Glomerular endothelial cell (primary cell): ENCODE measurements at places on chromosomes 7 and 10. TPM values are rescaled to one million over a fixed set of nuclear protein-coding genes. Genes with fewer than 3 reads are reported as not detected.

- no peak for DNase-seq
These were observed 23.9 kb upstream of the PPP1R17 start for GRCh38 chr7:31663072-31663471.

GRCh38 chr7:134888141-134888740 is 98.1 kb upstream of the AGBL3 start:
- no peak for DNase-seq

- DNase-seq, result no peak
These were observed 59.0 kb upstream of the EN2 start for GRCh38 chr7:155398944-155399343.

DNA sequence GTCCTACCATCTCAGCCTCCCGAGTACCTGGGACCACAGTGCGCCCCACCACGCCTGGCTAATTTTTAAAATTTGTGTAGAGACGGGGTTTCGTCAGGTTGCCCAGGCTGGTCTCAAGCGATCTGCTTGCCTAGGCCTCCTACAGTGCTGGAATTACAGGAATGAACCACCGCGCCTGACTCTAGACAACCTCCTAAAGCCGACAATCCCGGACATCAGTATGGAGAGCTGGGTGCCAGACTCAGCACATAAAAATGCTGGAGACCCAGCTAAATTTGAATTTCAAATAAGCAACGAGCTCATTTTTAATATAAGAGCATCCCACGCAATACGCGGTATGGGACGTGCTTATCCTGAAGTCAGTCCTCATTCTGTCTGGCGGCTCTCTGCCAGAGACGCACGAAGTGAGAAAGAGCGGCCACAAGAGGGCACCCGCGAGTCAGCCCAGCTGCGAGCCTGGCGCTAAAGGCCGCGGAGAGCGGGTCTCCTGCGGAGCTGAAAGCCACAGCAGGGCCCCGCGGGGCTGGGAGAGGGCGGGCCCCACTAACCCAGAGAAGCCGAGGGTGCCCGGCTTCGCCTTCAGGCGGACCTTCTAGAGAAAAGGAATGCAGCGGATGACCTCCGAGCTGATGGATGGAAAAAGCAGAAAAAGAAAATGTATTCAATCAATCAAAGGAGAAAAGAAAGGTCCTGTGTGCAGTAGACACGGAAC is 7.0 kb downstream of the CALY start:
- DNase-seq, result peak; percentile 45

Gene ELAPOR2
- 35.9 and 61.3 TPM in 2 replicates for total RNA-seq

Gene FLNC
- total RNA-seq, result 131 and 170 TPM in 2 replicates

DNA sequence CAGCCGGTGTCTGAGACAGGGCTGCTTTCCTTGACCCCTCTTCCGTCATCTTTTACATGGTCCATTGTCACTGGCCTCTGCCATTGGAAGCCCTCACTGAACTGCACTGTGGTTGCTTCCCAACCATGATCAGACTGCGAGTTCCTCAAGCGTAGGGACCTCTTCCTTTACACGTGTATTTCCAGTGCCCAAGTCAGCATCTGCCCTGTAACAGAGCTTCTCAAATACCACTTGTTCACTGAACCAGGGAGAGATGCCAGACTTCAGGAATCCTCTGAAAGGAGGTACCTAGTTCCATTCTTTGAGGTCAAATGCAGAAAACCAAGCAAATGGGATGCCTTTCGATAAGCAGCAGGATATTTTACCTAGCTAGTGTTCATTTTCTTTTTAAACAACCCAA is 145.1 kb downstream of the NRP1 start:
- no peak for DNase-seq

- no peak for DNase-seq
These were observed 73.6 kb upstream of the RNF32 start for GRCh38 chr7:156566812-156567549.

DNA sequence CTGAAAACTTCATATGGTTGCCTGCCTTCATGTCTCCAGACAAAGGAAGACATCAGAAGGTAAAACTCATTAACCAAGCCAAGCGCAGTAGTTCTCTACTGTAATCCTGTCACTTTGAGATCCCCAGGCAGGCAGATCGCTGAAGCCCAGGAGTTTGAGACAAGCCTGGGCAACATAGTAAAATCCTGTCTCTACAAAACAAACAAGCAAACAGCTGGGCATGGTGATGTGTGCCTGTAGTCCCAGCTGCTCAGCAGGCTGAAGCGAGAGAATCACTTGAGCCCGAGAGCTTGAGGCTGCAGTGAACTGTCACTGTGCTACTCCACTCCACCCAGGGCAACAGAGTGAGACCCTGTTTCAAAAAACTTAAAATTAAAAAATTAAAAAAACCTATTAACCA is 467.4 kb upstream of the SORCS1 start:
- DNase-seq, result no peak

DNA sequence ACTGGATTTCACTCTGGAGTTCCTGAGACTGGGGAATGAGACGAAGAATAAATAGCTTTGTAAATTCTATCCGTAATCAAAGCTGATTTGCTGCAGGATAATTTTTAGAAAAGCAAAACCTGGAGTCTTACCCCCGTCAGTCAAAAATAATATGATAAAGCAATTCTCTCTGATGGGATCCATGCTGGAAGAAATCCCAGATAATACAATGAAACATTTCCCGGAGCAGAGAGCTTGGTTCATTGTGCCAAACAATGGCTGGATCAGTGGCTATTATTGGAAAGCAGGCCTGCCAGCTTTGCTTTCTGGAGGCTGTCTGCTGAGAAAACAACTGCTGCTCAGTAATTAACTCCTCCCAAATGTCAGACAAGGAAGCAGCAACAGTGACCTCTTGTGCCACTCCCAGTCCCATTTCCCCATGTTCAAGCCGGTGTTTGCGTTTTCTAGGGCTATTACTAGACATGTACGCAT is 609.4 kb upstream of the PCDH15 start:
- peak; percentile 42 for DNase-seq

Gene AKR1B1
- 68.5 and 97.4 TPM in 2 replicates for total RNA-seq

GRCh38 chr7:100071018-100071723 is 10.4 kb downstream of the ZNF3 start:
- DNase-seq, result no peak

Gene PSD
- total RNA-seq, result 0.15 and 0.35 TPM in 2 replicates

Gene PPIA
- total RNA-seq, result 2,756 and 3,660 TPM in 2 replicates

DNA sequence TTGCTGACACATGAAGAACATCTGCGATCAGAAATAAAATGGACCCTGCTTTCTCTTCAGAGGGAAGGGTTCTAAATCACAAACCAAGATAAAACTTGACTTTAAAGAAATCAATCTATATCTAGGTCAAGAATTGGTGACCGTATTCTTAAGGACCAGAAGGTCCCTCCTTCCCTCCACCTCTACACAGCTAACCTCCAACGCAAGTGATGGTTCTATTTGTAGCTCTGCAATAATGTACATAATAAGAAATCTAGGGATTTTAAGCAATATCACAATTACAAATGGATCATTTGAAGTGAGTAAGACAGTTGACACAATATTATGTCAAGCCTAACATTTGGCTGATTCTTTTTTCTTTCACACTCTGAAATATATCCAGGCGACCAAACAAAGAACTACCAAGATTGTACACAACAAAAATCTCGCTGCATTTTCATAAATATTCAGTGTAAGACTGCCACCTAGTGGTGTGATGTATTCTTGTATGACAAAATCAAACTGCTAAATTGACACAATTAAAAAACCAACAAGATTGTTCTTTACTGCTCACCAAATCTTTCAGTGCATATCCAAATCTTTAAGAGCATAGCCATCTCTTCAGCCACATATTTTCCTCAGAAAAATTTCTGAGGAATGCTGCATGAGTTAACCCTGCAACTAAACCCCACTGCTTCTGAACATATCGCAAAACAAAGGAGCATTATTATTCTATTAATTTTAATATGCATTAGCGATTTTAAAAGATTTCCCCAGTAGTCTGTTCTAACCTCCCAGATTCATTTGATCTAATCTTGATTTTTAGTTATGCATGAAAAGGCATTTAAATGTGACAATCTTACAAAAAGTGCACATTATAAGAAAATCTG is 44.5 kb downstream of the ICA1 start:
- peak; percentile 69 for DNase-seq

Gene CLDN3
- total RNA-seq, result not detected in 2 replicates

- no peak for DNase-seq
These were observed 12.4 kb upstream of the RET start for GRCh38 chr10:43064331-43065075.

Gene CACNA2D1
- 18.8 and 26.2 TPM in 2 replicates for total RNA-seq

Gene OR2A12
- total RNA-seq, result not detected in 2 replicates

GRCh38 chr7:128705891-128706333 is 33.2 kb upstream of the CALU start:
- peak; percentile 10 for DNase-seq

Gene VAX1
- total RNA-seq, result not detected in 2 replicates

GRCh38 chr7:1024331-1024841 is 20.0 kb upstream of the GPR146 start:
- DNase-seq, result no peak

Gene CPVL
- 2.1 and 6.3 TPM in 2 replicates for total RNA-seq

Gene OAT
- total RNA-seq, result 97.1 and 114 TPM in 2 replicates

Gene OR2AE1
- not detected in 2 replicates for total RNA-seq

- no peak for DNase-seq
These were observed 190.4 kb downstream of the SLC25A13 start for GRCh38 chr7:96131525-96131924.

GRCh38 chr10:110758898-110759297 is 112.8 kb upstream of the PDCD4 start:
- DNase-seq, result peak; percentile 79

DNA sequence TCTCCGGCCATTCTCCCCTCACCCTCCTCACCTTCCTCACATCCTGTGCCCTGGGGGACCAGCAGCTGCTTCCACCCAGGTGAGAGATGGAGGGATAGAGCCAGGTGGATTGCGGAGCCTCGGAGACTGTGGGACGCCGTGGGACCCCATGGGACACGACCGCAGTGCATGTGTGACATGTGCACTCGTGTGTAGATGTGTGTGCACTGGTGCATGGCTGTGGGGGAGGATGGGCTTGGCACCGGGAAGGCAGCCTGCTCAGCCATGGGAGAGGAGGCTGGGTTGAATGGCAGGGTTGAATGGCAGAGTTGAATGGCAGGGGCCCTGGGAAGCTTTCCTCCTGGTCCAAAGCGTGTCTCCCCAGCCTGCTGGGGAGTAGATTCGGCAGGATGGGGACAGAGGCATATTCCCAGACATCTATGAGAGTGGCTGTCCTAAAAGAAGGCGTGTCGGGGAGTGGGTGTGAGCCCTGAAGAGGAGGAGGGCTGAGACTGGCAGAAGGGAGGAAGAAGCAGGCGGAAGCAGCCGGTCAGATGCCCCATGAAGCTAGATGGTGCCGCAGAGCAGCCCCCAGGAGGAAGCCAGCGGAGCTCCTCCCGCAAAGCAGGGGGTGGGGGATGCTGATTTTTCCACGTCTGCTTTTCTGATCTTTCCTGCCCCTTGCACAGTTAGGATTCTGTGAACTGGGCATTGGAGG is 815 bp downstream of the GIMAP8 start:
- no peak for DNase-seq

- no peak for DNase-seq
These were observed 1274.9 kb upstream of the SORCS1 start for GRCh38 chr10:108439397-108439796.

DNA sequence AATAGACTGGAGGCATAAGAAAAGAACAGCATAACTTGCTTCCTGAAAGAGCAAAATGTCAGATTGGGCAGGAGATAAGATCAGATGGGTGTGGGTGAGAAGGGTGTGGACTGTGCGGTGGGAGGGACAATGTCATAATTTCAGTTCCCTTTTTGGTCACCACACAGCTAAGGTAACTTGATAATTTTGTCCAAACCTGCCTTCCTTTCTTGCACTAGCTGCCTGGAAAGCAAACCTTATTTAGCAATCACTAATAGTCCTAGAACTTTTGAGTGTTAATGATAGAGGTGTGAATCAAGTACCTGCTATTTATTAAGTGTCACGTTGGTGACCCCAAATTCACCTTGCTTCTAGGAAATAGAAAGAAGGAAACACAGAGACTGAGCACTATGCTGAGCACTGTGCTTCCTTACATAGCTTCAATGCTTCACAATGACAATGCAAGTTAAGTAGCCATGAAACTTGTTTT is 72.4 kb upstream of the SP4 start:
- DNase-seq, result no peak

DNA sequence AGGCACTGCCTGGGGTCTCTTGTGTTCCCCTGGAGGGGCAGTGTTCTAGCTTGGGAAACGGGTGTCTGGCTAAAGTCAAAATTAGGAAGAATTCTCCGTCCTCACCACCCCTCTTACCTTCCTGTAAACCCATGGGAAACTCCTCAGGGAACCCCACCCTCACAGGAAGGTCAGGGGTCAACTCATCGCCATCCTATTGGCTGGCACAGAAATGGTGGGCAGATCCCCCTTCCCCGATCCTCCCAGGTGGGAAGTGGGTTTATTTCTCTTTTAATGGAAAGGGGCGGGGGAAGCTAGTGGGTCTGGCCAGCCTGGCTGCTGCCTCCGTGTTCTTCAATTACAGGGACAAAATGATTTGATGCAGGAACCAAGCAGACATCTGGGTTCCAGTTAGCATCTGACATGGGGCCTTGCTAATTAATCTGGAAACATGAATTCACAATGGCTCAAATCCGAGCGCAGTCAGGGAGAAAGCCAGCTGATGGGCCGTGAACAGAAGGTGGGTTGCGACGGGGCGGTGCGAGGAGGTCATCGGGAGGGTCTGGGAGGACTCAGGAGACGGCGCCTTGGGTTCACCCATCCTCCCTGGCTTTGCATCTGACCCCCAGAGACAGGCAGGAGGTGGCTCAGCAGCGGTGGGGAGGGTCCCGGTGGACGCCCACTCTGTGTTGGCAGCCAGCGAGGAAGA is 66.6 kb downstream of the SLIT1 start:
- no peak for DNase-seq

DNA sequence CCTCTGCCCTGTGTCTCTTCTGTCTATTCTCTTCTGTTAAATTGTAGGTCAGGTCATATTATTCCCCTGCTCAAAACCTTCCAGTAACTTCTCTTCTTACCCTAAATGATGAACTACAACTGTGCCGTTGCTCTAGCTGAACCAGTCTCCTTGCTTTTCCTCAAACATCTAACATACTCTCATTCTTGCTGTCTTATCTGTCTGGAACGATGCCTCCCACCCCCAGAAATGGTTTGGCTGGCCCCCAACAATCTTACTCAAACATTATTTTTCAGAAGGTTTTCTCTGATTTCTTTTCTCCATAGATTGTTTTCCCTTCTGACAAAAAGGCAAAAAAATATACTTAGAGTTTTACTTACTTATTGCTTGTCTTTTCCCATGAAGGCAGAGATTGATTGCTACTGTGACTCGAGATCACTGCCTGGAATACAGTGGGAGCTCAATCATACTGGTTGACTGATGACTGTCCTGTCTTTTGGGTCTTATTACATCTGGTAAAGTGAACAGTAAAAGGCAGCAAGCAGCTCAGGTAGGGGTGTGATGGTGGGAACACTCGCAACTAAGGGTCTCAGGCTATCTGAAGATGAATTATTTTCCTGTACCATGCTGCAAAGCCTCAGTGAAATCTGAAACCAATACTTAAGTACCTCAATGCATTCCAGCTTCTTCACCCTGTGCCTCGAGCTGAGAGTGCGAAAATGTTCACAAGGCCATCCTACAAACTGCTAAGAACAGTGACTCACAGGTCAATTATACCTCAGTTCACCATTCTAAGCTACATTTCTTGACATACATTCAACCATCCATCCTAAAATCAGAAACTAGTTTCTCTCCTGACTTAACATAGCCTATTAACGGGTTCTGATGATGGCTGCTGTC is 67.6 kb downstream of the DNMBP start:
- no peak for DNase-seq

Gene FAM180A
- total RNA-seq, result not detected in 2 replicates

GRCh38 chr10:113557424-113557862 is 4.6 kb downstream of the HABP2 start:
- DNase-seq, result peak; percentile 48

Gene NACAD
- 7.3 and 7.9 TPM in 2 replicates for total RNA-seq
